Hematopoietic multipotent progenitor cell treated with erythropoietin and hydrocortisone succinate and interleukin-3 and kit ligand, for 6 days (in vitro differentiated cells): ENCODE measurements at places on chromosomes 1 and 21.

GRCh38 chr1:227576189-227576588 is 12.8 kb downstream of the ZNF678 start:
- DNase-seq = no peak

GRCh38 chr1:215082532-215083382 is at the start of gene KCNK2:
Gene KCNK2 (plus strand): TSS chr1:215082737. CDS start chr1:215083386, 649 bp downstream.
- DNase-seq = no peak

DNA sequence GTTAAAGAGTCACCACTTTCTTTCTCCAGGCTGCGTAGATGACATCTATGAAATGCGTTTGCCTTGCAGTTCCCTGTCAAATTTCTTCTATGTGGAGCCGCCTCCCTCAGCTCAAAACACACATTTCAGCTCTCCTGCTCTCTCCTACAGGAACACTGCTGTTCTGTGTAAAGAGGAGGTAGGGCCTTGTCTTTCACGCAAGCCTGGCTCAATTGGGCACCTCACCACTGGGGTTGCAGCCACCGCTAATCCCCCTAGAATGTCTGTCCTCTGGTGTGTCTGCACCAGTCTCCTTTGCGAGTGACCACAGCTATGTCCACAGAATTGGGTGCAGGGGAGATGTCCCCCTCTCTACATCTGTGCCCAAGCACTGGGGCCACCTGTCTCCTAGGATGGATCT is 31.8 kb upstream of the CFHR4 start:
- no peak for DNase-seq

- peak; percentile 47 for DNase-seq
These were observed 96.0 kb upstream of the DUSP10 start for GRCh38 chr1:221837896-221838295.

GRCh38 chr1:161940866-161941591 is 82.6 kb downstream of the OLFML2B start:
- no peak for DNase-seq

DNA sequence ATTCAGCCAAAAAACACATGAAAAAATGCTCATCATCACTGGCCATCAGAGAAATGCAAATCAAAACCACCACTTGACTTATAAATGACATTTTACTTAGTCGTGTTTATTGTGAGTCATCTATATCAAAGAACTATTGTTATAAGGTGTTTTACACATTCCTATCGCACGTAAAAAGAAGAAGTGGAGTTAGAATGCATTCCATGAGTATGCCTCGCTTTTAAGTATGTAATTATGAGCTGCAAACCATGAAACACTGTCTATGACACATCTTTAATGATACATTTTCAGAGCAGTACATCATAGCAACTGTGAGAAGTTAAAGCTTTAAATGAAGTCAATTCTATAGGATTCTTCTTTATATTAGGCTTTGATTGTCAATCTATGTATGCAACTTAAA is 614.3 kb upstream of the ADAMTS5 start:
- no peak for DNase-seq

- no peak for DNase-seq
These were observed 53.0 kb downstream of the RGS2 start for GRCh38 chr1:192861860-192862259.

GRCh38 chr1:198490224-198490623 is 50.3 kb downstream of the ATP6V1G3 start:
- no peak for DNase-seq

DNA sequence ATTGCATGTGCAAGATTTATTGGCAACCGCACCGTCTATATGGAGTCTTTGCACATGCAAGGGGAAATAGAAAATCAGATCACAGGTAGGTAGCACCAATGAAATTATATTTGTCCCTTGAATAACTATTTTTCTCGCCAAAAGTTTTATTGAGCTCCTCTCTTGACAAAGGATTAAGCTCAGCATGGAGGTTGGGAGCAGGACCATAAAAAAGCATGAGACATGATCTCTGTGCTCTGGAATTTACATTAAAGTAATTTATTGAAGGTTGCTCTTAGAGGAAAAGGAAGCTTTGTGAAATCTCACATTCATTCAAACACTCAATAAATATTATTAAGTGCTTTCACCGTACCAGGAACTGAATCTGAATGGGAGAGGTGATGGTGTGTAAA is 66.0 kb upstream of the UBE2U start:
- no peak for DNase-seq

GRCh38 chr1:244654108-244655038 is 1.4 kb downstream of the DESI2 start:
- DNase-seq = peak; percentile 24

DNA sequence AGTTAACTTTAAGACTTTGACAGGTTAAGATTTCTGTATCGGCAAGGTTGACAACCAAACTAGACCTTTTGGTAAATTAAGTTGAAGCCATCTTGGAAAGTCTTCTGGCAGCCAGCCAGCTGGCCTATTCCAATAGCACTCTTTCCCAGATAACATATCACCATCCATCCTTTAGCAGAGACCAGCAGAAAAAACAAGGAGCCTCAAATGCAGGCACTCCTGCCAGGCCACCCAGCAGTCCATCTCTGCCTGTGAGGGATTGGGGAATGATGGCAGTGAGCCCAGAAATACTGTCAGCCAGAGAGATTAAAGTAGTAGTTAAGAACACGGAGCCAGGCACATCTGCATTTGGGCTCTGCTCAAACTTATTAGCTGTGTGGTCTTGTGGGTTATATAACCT is 19.4 kb downstream of the ZBTB40 start:
- DNase-seq = peak; percentile 73

GRCh38 chr1:189220750-189221149 is 1256.9 kb downstream of the BRINP3 start:
- DNase-seq = no peak

GRCh38 chr1:204448344-204448964 is 36.8 kb upstream of the PPP1R15B start:
- DNase-seq = no peak

GRCh38 chr1:235077163-235077540 is 51.5 kb downstream of the TOMM20 start:
- DNase-seq = no peak

GRCh38 chr21:26847002-26847401 is 1.8 kb upstream of the ADAMTS1 start:
- DNase-seq = no peak

- DNase-seq = no peak
These were observed 516.9 kb downstream of the ADGRL2 start for GRCh38 chr1:82317671-82318070.

GRCh38 chr1:96882096-96882495 is 160.5 kb downstream of the PTBP2 start:
- DNase-seq = no peak

DNA sequence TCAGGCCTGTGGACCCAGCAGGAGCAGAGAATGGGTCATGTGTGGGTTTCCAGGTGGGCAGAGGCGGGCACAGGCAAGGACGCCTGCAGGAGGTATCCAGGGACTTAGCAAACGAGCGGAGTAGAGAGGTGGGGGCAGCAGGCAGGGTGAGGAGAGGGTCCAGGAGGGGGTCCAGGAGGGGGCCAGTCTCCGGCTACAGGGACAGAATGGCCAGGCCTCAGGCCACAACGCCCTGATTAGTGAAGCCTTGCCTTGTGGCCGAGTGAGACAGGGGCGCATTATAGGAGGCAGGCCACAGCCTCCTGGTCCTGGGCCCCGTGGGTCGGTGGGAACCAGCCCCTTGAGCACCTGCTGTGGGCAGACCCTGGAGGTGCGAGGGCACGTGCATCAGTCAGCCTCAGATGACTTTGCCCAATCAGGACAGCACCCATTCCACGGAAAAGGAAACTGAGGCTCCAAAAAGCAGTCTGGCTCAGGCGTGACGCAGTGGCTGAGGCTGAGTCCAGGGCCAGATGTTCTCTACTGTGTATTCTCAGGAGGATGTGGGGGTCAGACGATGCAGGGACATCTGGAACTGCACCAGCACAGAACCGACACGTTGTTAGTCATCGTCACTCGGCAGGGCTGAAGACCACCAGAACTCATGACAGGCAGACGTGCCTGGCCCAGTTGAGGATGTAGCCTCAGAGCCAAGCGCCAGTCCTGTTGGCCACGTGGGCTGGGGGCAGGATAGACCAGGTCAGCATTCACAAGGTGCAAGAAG is 113.7 kb downstream of the CRYAA start:
- no peak for DNase-seq

- peak; percentile 64 for DNase-seq
These were observed 149.8 kb downstream of the PTPRC start for GRCh38 chr1:198788561-198789064.

DNA sequence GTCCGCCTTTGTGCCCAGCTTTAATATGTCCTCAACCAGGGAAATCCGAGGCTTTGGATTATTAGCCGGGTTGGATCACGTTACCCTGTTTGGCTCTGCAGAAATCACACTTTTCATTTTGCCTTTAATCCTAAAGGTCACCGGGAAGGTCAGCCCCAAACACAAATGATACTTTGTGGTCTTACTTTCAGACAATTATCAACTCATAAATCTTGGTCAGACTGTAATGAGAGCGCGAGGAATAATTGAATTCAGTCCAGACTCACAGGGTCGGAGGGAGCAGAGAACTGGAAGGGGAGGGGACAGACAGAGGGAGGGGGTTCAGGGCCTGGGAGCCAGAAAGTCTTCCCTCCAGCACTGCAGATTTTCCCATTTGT is 91.7 kb upstream of the NFIA start:
- DNase-seq = no peak

DNA sequence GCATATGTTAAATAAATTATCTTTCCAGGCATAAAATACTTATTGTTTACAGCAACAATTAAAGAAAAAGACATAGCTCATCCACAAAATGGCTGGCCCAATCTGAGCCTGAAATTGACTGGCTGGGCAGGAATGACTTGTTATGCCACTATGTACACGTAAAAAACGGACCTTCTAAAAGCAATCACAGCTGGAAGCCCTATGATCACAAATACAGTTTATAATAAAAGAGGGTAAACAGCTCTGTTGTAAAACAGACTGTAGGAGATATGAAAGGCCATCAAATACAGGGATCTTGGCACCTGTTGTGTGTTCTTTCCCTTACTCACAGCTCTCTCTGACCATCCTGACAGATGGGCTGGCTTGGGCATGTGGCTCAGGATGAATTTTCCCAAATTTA is 70.5 kb upstream of the DMRTA2 start:
- DNase-seq = no peak

DNA sequence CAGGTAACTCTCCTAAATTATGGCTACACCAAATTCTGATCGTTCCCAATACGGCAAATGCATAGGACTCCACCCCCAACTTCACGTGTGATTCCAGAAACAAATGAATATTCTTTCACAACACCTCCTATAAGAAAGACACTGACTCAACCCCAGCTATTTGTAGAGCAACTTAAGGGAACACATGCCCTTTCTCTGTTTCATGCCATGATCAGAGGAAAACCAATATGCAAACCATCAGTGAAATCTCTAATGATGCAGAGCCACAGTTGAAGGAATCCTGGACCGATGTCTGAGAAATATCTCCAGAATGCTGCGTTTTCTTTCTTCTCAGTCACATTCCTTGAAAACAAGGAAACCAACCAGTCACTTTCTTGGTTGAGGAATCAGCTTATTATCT is 164.2 kb upstream of the PTBP2 start:
- DNase-seq = no peak

DNA sequence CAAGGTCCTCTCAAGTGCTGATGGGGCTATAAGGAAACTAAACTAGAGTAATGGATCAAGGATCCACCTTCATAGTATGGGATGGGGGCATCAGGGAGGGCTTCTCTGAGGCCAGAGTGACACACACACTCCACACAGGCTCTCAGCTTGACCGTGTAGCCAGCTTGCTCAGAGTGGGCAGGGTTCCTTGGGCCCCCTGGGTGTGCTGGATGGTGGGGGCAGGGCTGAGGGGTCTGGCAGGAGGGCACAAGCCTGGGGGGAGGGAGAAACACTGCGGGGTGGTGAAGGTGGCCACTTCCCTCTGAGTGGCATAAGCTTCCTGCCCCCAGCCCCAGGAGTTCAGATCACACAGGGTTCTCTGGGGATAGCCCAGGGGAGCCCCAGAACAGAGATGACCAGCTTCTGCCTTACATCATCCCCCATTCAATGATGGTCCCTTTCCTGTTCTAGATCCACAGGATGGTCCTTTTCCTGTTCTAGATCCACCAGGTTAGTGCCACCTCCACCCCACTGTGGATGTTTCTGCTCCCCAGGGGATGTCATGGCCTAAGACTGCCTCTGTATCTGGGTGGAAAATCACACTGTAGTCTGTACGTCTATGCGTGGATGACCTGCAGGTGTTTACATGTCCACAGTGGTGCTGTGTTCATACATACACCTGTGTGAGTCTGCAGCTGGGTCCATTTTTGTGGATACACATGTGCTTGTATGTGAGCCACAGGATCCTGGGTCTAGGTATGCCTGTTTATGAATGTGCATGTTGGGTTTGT is 525.0 kb downstream of the PTPRU start:
- no peak for DNase-seq

- DNase-seq = peak; percentile 62
These were observed at the start of gene MTARC2 for GRCh38 chr1:220748089-220748934. Gene MTARC2 (plus strand): TSS chr1:220748322. CDS start chr1:220748532, 210 bp downstream.

GRCh38 chr1:8113262-8114220 is 87.4 kb upstream of the ERRFI1 start:
- DNase-seq = no peak

- DNase-seq = no peak
These were observed 60.0 kb upstream of the C1orf105 start for GRCh38 chr1:172360511-172360910.

DNA sequence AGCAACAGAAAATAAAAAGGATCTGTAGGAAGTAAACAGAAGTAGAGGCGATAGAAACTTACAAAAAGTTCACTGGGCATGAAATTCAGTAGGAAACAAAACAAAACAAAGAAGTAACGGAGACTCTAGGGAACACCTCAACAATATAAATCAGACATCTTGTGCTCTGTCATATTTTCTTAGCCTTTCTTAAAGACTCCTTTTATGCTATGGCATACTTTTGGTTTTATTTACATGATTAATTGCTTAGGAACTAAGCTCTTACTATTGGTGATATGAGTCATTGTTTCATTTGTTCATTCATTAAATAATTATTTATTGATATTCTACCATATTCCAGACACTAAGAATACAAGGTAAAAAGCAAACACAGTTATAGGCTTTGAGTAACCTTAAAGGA is 126.6 kb downstream of the KCNT2 start:
- no peak for DNase-seq

DNA sequence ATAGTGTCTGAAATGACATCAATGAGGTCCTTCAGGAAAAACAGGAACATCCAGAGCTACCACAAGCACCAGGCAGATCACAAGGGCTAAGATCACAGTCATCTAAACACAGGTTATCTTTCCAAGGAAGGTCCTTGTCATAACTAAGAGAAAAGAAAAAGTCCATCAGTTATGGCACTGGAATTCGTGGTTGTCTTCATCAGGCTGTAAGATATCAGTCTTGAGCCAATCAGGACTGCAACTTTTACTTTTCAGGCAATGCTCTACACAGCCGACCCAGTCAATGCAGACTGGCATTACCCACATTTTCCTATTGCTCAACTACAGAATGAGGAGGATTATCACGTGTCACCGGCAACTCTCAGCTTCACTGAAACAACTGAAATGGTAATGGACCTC is 26.4 kb downstream of the SORT1 start:
- peak; percentile 46 for DNase-seq
